Activated naive CD4-positive, alpha-beta T cell treated with anti-CD3 and anti-CD28 coated beads, Interleukin-2, amount 50 U/mL, for 72 hours (primary cell): ENCODE measurements at places on chromosomes 3 and 15. TPM values are rescaled to one million over a fixed set of nuclear protein-coding genes. Genes with fewer than 3 reads are reported as not detected.

The MYO5A gene
- 19.5 TPM for total RNA-seq

The ERC2 gene
- not detected for total RNA-seq

DNA sequence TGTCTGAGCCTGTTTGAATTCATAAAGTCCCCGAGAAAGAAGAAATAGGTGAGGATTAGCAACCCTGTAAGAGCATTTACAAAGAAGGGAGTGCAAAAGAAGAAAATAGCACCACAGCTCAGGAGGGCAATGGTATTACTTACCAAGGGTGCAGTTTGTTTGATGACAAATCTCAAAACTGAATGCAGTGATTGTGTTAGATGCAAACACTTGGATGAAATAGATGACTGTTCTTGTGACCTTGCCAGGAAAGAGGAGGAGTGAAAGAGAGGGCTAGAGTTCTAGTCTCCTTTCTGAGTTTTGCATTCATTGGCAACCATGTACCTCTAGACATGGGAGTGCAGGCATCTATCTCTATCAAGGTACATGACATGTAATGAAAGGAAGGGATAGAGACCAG is 1030.8 kb upstream of the CFAP20DC start:
- DNase-seq, result no peak

The MYLK gene
- total RNA-seq, result 0.19 TPM

DNA sequence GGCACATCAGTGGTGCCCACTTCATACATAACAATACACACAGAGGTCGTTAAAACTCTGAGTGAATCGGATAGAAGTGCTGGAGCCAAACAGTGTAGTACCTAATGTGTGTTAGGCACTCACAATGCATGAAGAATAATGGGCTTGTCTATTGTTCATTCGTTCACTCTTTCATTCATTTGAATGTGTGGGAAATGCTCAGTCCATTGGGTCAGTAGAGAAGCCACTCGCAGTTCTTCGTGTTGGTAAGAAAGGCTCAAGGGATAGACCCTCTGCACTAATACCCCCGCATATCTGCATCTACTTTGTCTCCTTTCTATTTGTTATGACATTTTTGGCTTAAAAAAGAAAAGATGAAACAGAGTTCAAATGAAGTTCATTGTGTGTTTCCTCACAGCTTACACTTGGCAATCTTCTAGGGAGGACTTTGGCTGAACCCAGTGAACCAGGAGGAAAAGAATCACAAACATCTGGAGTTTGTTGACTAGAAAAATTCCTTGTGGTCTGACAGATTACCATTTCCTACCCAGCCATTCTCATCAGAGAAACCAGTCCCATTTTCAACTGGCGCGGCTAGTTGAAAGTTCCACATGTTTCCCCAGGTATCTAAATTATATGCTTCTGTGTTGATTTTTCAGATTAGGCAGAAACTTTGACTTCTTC is 32.8 kb upstream of the MFSD1 start:
- no peak for DNase-seq
